Vagina (tissue), 2 donors: ENCODE measurements at places on chromosomes 5 and 9. TPM values are rescaled to one million over a fixed set of nuclear protein-coding genes. Genes with fewer than 3 reads are reported as not detected.

The VCAN gene
- 71.2 TPM for total RNA-seq

DNA sequence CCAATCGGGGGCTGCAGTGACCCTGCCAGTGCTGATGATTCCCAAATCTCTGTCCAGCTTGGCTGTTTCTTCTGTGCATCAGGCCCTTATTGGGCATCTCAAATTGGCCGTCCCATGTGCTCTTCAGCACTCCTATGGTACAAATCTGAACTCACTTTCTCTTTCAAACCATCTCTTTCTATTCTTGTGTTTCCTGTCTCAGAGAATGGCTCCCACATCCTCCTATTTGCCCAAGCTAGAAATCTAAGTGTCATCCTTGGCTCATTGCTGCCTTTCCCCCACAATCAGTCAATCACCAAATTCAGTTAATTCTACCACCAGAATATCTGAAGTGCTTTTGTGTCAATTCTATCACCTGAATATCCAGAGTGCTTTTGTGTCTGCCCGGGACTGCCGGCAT, 336.6 kb downstream of the CWC27 start:
- no peak overlapping the region for H3K4me3 ChIP-seq
- no peaks in the 10 kb centered on the region for H3K36me3 ChIP-seq
- H3K27me3 ChIP-seq, result no peaks in the 10 kb centered on the region
- no peak for DNase-seq
- H3K4me1 ChIP-seq, result no peaks in the 10 kb centered on the region

The WDR36 gene
- total RNA-seq, result 27.5 TPM

- DNase-seq, result no peak
- no peaks in the 10 kb centered on the region for H3K27me3 ChIP-seq
- no peak overlapping the region for H3K27ac ChIP-seq
- H3K4me1 ChIP-seq, result peaks cover 7% of the 10 kb centered on the region
Observed at GRCh38 chr5:1016036-1016435, 7.4 kb downstream of the NKD2 start.

GRCh38 chr5:175387144-175387543, 56.8 kb downstream of the DRD1 start:
- H3K4me1 ChIP-seq, result no peaks in the 10 kb centered on the region
- no peaks in the 10 kb centered on the region for H3K36me3 ChIP-seq

GRCh38 chr5:149439899-149440542, 60.9 kb upstream of the IL17B start:
- H3K4me1 ChIP-seq, result peaks cover 30% of the 10 kb centered on the region
- no peaks in the 10 kb centered on the region for H3K36me3 ChIP-seq
- H3K27ac ChIP-seq, result peak overlapping the region; percentile 73
- no peaks in the 10 kb centered on the region for H3K27me3 ChIP-seq
- no peak for DNase-seq

DNA sequence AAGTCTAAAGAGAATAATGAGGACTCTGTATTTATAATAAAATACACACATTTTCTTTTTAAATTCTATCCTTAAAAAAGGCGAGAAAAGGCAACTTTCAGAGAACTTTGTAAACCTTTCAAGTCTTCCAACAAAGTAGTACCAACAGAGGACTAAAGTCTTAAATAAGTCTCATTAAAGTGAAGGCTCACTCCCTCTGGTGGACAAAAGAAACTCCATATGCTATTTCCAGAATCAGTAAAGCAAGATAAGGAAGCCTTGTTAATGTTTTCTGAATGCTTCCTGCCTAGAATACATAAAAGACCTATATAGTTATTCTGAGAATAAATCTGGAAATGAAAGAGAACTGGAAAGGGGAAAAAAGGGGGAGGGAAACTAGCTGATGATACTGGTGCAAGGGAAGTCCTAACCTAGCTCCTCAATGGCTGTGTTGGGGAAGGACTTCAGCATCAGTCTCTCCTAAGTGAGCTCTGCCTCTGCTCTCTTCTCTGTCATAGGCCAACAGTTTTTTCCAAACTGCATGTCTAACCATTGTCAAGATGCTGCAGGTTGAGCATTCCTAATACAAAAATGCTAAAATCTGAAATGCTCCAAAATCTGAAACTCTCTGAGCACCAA, 7.2 kb downstream of the HMGCS1 start:
- no peak overlapping the region for H3K4me3 ChIP-seq
- DNase-seq, result no peak
- peaks cover 29% of the 10 kb centered on the region for H3K4me1 ChIP-seq
- no peak overlapping the region for H3K27ac ChIP-seq

- H3K4me3 ChIP-seq, result no peak overlapping the region
- H3K36me3 ChIP-seq, result no peaks in the 10 kb centered on the region
- H3K27ac ChIP-seq, result no peak overlapping the region
- H3K4me1 ChIP-seq, result no peaks in the 10 kb centered on the region
- no peaks in the 10 kb centered on the region for H3K27me3 ChIP-seq
- no peak for DNase-seq
Observed at GRCh38 chr9:132481053-132481849, 71.2 kb downstream of the CFAP77 start.

GRCh38 chr5:113236536-113237288, 198.1 kb downstream of the TSSK1B start:
- H3K4me3 ChIP-seq, result no peak overlapping the region
- H3K27me3 ChIP-seq, result no peaks in the 10 kb centered on the region
- DNase-seq, result no peak
- H3K27ac ChIP-seq, result no peak overlapping the region
- H3K4me1 ChIP-seq, result peaks cover 42% of the 10 kb centered on the region

DNA sequence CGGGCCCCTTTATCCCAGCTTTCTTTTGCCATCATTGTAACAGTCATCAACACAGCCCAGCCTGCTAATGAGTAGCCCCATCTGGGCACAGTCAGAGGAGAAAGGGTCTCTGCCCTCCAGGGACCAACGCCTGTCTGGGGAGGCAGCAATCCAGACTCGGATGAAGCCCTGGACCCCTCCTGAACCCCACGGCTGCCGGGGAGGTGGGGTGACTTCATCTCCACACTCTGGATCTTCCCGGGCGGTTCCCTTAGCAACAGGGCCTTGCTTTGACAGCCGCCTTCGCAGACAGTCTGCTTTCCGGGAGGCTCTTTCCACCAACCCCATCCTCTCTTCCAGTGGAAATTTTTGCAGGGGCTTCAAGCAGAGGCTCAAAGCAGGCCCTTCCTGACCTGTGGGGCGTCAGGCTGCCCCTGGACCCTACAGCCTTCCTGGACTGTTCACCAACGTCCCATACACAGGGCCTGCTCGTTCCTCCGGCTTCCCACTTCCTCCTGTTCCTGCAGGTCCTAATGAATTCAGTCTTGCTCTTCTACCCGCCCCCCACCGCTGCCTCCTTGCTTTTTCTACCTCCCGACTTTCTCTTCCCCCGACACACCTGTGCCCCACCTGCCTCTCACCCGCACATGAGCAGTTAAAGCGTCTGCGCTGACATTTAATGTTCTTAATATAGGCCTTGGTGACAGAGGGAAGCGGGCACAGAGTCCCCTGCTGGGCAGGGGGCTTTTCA, 161.7 kb upstream of the MVB12B start:
- no peaks in the 10 kb centered on the region for H3K27me3 ChIP-seq
- H3K4me3 ChIP-seq, result no peak overlapping the region
- peak; percentile 60 for DNase-seq
- H3K4me1 ChIP-seq, result no peaks in the 10 kb centered on the region

The WDR38 gene
- total RNA-seq, result not detected

GRCh38 chr5:10527281-10527950, 36.5 kb upstream of the ANKRD33B start:
- H3K4me3 ChIP-seq, result no peak overlapping the region
- no peaks in the 10 kb centered on the region for H3K4me1 ChIP-seq
- H3K36me3 ChIP-seq, result no peaks in the 10 kb centered on the region

- DNase-seq, result peak; percentile 64
- H3K36me3 ChIP-seq, result no peaks in the 10 kb centered on the region
- H3K27ac ChIP-seq, result no peak overlapping the region
- no peaks in the 10 kb centered on the region for H3K27me3 ChIP-seq
- H3K4me3 ChIP-seq, result no peak overlapping the region
- no peaks in the 10 kb centered on the region for H3K4me1 ChIP-seq
Observed at GRCh38 chr5:6235726-6236125, 142.6 kb downstream of the MED10 start.
